A549 (cell line): ENCODE measurements at places on chromosomes 2 and 18. TPM values are rescaled to one million over a fixed set of nuclear protein-coding genes. Genes with fewer than 3 reads are reported as not detected.

DNA sequence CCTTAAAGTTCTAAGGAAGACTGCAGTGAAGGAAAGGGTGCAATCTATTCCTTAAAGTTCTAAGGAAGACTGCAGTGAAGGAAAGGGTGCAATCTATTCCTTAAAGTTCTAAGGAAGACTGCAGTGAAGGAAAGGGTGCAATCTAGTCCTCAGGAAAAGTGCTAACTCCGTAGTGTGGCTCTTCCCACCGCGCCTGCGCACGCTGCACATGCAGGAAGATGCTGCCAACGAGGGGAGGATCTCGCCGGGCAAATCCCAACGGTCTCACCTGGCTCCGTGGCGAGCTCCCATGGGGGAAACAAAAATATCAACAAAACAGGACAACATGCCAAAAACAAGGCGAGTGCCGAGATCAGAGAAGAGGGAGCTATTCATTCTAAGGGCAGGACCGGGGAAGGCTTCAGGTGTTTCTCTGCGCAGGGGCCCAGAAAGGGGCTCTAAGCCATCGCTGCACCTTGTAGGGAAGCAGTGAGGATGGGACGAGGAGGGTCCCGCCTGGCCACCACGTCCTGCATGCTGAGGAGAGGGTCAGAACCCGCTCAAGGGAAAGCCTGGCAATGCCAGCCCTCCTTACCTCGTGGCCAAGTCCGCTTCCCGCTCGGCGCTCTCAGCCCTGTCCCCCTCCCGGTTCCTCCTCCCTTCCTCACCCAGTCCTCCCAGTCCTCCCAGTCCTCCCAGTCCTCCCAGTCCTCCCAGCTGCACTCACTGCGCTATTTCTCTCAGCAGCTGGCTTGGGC lies 24.5 kb downstream of the TIMM21 start:
- DNase-seq, result peak; percentile 9

GRCh38 chr2:232353096-232353495 lies 25.5 kb upstream of the ALPP start:
- no peak for DNase-seq

The DLX1 gene
- polyA plus RNA-seq, result 2.4 to 2.9 TPM (median 2.5 TPM) in 3 replicates

DNA sequence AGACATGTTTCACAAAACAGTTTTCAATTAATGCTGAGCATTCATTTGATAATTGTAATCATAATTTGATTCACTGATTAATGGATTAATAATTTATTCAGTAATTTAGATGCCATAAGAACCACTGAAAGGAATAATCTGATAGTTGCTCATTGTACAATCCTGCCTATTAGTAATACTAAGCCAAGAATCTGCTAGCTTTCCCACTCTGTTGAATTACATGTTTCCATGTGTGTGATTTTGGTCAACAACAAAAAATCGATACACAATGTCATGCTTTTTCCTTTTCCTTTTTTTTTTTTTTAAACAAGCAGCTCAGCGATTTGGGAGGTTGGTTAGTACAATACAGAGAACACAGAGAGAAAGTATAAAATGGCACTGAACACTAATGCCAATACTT lies 25.9 kb downstream of the ARL5A start:
- no peak for DNase-seq

GRCh38 chr2:72363406-72363805 lies 215.7 kb upstream of the CYP26B1 start:
- DNase-seq, result no peak

- no peak for DNase-seq
Measured at GRCh38 chr18:72122103-72122502, 422.0 kb downstream of the CBLN2 start.

The LIMS3 gene
- not detected in 3 replicates for polyA plus RNA-seq

The ASTL gene
- polyA plus RNA-seq, result not detected in 3 replicates

The DPYSL5 gene
- polyA plus RNA-seq, result 6.8 to 8.3 TPM (median 8.2 TPM) in 3 replicates

DNA sequence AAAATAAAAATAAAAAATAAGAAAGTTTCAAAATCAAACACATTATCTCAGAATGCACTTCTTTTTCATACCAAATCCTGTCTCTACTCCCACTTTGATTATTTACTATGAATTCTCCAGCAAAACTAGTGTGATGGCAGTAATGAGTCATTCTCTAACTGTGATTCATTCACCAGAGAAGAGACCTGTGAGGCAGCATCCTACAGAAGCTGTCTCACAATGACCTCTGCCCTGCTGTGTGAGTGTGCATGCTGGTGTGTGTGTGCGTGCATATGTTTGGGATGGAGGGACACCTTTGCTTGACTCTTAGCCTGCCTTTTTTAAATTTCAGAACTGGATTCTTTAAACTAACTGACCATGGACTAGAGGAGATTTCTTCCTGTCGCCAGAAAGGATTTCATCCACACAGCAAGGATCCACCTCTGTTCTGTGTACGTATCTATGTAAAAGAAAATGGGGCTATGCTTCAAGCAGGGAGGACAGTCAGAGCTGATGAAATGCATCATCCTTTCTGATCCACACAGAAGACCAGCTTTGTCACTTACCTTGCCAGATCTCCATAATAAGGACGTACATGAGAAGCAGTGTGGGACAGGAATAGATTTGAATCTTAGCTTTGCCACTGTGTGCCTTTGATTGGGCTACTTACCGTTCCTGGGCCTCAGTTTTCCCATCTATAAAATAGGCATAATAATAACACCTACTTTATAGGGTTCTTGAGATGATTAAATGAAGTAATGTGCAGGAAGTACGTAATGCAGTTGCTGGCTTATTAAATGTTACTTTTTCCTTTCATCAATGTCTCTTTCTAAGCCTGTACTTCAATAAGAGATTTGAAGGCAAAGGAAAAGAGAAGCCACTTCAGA lies 31.2 kb downstream of the STAMBP start:
- DNase-seq, result peak; percentile 73

DNA sequence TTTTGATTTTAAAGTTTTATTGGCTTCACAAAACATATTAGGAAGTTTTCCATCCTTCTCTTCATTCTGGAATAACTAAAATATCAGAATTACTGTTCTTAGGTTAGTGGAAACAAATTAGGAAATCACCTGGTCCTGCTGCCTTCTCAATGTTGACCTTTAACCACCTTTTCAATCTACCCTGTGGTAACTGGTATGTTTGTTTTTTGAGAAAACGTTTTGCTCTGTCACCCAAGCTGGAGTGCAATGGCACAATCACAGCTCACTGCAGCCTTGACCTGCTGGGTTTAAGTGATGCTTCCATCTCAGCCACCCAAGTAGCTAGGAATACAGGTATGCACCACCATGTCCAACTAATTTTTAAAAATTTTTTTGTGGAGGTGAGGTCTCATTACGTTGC lies 28.4 kb downstream of the ACYP2 start:
- no peak for DNase-seq

- no peak for DNase-seq
Measured at GRCh38 chr2:202152104-202152715, 79.2 kb downstream of the KIAA2012 start.

The LOXL3 gene
- polyA plus RNA-seq, result 0.27 to 0.53 TPM (median 0.31 TPM) in 3 replicates

DNA sequence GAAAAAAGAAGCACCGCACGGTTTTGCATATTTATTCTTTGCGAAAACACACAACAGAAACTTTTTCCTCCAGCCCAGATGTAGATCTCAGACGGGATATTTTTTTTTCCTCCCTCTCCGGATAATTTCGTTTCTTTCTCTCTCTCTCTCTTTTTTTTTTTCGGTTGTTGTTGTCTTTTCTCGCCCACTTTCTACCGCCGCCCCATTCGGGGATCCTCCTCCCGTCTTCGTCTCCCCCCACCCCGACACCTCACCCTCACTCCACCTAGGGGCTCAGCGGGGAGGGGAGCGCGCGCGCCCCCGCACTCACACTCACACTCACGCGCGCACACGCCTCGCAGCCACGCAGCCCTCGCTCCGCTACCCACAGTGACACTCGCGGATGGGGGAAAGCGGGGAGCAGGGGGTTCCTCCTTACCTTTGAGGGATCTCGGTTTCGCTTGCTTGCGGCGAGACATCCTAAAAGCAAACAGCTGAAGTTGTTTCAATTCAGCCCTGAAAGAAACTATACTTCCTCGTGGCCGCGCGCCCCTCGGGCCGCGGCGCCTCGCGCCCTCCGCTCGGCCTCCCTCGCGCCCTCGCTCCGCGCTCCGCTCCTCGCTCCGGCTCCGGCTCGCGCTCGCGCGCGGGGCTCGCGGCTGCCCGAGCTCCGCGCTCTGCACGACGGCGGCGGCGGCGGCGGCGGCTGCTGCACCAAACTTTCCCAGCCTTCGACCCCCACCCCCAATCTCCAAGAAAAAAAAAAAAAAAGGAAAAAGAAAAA lies 1.3 kb downstream of the ZNF521 start:
- DNase-seq, result no peak

DNA sequence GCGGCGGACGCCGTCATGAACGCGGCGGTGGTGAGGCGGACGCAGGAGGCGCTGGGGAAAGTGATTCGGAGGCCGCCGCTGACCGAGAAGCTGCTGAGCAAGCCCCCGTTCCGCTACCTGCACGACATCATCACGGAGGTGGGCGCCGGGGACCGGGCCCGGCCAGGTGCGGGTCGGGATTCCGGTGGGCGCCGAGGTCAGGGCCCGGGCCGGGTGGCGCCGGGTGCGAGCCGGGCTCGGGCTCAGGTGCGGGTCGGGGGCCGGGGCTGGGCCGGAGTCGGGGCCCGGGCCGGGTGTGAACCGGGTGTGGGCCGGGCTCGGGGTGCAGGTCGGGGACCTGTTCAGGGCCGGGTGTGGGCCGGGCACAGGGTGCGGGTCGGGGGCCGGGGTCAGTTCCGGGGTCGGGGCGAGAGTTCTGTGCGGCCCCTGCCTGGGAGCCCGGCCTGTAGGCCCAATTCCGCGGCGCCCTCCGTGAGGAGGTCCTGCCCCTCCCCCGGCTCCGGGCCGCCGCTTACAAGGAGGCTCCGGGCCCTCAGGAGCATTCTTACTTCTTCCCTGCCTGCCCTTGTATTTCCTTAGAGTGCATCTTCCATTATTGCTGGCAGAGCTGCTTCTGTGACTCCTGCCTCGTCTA lies 447 bp downstream of the TRAF3IP1 start:
- DNase-seq, result no peak

DNA sequence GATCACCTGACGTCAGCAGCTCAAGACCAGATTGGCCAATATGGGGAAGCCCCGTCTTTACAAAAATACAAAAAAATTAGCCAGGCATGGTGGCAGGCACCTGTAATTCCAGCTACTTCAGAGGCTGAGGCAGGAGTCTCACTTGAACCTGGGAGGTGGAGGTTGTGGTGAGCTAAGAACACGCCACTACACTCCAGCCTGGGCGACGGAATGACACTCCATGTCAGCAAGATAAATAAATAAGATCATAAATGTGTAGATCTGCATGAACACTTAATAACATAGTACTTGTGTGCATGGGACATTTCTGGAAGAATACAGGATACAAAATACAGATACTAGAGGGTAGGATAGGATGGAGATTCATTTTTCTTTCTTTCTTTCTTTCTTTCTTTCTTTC lies 9.1 kb downstream of the EHD3 start:
- no peak for DNase-seq

GRCh38 chr2:102735416-102736109 lies 26.3 kb upstream of the TMEM182 start:
- DNase-seq, result no peak

The IL1F10 gene
- not detected in 3 replicates for polyA plus RNA-seq

DNA sequence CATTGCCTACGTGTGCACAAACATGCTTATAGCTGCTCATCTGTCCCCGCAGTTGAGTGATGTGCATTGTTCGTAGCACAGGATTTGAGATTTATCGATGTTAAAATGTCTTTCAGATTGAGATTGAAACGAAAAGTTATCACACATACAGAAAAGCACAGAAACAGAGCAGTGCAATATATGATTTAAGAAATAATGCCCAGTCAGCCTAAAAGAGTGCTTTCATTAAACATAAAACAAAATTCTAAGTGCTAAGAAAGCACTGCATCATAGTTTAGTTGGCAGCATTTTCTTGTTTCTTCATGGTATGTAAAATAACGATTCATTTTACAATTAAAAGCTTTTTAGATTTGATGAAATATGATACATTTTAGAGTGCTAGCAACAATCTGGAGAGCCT lies 31.9 kb upstream of the GORASP2 start:
- DNase-seq, result no peak

DNA sequence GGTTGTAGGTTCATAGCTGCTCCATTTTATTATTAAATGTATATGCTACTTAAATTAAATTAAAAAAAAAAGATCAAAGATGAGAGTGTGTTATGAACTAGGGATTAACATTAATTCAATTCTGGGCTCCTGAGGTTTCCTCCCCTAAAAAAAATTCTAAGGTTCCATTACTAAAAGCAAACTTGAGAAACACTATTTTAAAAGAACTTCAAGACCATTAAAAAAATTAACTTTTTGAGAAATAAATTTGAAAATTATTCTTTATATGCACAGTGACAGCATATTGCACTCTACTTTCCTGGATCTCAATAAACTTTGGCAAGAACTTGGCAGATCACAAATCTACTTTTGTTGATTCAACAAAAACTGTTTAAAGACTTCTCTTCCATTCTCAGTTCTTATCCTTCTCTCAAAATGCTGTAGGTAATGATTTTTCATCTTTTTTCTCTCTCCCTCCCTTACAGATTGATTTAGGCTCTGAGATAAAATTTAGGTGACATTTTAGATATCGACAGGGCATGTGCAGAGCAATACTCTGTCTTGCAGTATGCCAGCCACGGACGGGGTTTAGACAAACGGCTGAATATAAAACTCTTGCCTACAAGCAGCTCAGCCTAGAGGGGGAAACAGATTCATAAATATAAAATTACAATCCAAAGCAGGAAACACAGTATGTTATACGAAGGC lies 592 bp upstream of the MARS2 start:
- DNase-seq, result no peak

The OBSL1 gene
- 22.2 to 33.8 TPM (median 31.8 TPM) in 3 replicates for polyA plus RNA-seq

The TNS1 gene
- polyA plus RNA-seq, result 7.7 to 11.4 TPM (median 10.6 TPM) in 3 replicates

The SMAD4 gene
- polyA plus RNA-seq, result 44.7 to 52.3 TPM (median 52.1 TPM) in 3 replicates

The PPP1R1C gene
- polyA plus RNA-seq, result 0.81 to 1.4 TPM (median 0.89 TPM) in 3 replicates

DNA sequence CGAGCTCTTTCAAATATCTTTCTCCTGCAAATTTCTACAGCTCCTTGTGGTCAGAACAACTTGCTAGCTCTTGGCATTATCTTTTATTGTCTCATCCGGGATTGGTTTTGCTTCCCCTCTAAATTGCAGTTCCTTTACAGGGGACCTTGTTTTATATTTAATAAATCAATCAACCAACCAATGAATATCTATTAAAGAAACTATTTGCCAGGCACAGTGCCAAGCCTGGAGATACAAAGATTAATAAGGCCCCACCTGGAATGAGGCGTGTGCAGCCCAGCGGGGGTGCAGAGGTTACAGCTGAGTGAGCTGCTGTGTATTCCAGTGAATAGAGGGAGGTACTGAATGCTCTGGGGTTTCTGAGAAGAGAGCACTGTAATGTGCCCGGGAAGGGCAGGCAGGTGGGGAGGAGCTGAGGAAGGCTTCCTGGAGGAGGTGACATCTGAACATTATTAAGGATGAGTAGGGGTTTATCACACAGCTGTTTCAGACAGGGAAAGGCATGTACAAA lies 51.8 kb downstream of the LIPG start:
- no peak for DNase-seq

DNA sequence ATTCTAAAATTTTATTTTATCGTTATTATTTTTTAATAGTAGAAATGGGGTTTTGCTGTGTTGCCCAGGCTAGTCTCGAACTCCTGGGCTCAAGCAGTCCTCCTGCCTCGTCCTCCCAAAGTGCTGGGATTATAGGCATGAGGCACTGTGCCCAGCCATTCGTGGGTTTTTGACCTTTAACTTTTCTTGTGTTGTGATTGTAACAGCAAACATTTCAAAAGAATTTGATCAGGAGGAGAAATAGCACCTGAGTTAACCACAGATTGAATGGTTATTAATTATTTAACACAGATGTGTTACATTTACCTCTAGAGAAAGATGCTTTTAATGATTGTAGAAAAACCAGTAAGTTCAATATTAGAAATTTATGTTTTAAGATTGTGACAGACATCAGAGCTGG lies 132.0 kb downstream of the HAUS1 start:
- no peak for DNase-seq

- no peak for DNase-seq
Measured at GRCh38 chr2:172093416-172094293, 8.3 kb downstream of the DLX1 start.

- no peak for DNase-seq
Measured at GRCh38 chr18:31213641-31214040, 51.0 kb upstream of the DSC1 start.
